ENCODE measurements at places on chromosomes 5 and 9. TPM values are rescaled to one million over a fixed set of nuclear protein-coding genes. Genes with fewer than 3 reads are reported as not detected.

DNA sequence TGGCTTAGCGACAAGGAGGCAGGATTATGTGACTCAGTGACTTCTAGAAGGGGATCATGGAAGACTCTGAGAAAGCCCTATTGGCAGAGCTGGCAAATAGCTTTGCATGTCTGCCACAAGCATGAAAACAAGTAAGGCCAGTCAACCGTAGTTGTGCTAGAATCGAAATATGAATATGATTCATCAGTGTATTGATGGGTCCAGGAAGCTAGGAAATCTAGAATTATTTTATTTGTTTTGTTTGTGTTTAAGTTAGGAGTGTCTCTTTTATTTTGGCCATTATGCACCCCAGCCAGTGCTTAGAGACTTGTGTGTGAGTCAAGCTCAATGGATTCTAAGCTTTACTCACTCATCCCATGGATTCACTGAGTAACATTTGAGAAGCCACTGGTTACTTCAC lies 3.8 kb upstream of the ITGA2 start:
- peaks cover 17% of the 10 kb centered on the region for H3K4me1 ChIP-seq
- no peaks in the 10 kb centered on the region for H3K36me3 ChIP-seq
- no peak for DNase-seq
- no peak overlapping the region for H3K27ac ChIP-seq
- H3K4me3 ChIP-seq, result no peak overlapping the region

DNA sequence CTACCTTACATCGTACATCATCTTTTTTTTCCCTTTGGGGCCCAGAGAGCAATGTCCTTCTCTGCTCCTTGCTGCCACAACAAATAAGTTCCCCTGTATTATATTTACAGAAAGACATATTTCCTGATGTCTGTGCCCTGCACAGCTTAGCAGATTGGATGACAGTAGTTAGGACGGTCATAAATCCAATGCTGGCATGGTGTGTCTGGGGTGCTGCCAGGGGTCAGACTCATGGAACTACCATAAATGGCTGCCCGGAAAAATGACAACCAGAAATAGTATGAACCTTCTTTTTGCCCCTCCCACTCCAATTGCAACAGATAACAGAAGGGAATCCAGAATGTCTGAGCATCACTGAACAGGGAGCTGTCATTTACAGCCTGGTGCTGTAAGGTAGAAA lies 511.1 kb downstream of the PSAT1 start:
- no peaks in the 10 kb centered on the region for H3K4me1 ChIP-seq
- no peak overlapping the region for H3K27ac ChIP-seq
- no peak for DNase-seq
- no peaks in the 10 kb centered on the region for H3K27me3 ChIP-seq

The SLC4A9 gene
- total RNA-seq, result not detected

DNA sequence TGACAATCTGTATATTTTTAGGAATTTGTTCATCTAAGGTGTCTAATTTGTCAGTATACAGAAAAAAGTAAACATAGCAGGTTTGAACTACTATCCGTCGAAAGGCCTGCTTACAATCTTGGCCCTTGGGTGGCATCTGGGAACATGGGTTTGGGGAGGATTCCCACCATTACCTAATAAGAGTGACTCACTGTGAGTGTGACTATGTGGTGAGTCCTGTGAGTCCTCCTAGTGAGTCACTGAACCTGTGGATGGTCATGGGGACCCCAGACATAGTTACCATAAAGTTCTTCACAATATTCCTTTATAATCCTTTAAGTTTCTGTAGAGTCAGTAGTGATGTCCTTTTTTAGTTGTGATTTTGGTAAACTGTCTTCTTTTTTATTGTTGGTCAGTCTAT lies 37.0 kb downstream of the RNF130 start:
- no peaks in the 10 kb centered on the region for H3K36me3 ChIP-seq
- H3K27ac ChIP-seq, result no peak overlapping the region
- no peak for DNase-seq
- H3K27me3 ChIP-seq, result no peaks in the 10 kb centered on the region

DNA sequence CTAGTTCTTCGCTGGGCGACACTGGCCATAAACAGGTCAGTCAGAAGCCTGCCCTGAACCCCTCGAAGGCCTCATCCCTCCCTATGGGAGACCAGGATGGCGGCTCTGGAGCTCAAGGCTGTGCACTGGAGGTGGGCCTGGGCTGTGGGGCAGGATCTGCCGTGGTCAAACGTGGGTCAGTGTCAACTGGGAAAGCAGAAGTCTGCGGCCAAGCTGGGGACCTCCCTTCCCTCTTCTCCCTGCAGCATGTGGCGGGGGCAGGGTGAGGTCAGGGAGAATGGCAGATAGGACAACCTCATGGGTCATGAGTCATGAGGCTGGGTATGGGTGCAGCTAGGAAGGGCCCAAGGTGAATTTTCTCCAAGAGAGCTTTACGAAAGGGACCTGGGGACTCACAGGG lies 132.9 kb downstream of the RXRA start:
- no peaks in the 10 kb centered on the region for H3K36me3 ChIP-seq
- no peak overlapping the region for H3K27ac ChIP-seq
- DNase-seq, result no peak
- peaks cover 4% of the 10 kb centered on the region for H3K4me1 ChIP-seq
- no peak overlapping the region for H3K4me3 ChIP-seq

- H3K4me3 ChIP-seq, result no peak overlapping the region
- no peak for DNase-seq
- no peaks in the 10 kb centered on the region for H3K27me3 ChIP-seq
- H3K36me3 ChIP-seq, result no peaks in the 10 kb centered on the region
- no peaks in the 10 kb centered on the region for H3K4me1 ChIP-seq
These were observed 47.6 kb upstream of the AGXT2 start for GRCh38 chr5:35095366-35095765.

The EXD3 gene
- total RNA-seq, result 14.4 TPM
